ENCODE measurements at places on chromosomes 6 and 20.

- DNase-seq: no peak
These were observed 541.7 kb upstream of the BTBD3 start for GRCh38 chr20:11375966-11376365.

DNA sequence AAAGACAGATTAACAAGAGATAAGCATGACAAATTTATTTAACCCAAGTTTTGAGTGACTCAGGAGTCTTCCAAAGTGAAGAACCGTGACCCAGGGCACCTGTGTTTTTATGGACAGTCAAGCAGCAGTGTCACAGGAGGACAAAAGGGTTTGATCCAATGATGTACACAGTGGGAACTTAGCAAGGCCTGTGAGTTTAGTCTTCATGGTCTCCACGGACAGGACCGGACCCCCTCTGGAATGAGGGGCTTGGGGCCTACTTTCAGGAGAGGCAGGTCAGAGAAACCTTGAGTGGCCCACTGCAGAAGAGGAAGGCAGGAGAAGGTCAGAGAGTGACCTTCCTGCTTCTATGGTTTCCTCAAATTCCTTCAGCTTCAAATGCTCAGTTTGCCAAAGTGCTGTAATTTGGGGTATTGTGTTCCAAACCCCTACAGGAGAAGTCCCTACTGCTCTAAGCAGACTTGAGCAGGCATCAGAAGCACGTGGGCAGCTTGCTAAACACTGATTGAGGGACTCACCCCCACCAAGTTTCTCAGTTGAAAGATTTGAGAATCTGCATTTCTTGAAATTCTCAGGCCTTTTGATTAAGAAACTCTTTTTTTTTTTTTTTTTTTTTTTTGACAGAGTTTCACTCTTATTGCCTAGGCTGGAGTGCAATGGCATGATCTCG, 26.4 kb upstream of the ZMYND8 start:
- DNase-seq: no peak

DNA sequence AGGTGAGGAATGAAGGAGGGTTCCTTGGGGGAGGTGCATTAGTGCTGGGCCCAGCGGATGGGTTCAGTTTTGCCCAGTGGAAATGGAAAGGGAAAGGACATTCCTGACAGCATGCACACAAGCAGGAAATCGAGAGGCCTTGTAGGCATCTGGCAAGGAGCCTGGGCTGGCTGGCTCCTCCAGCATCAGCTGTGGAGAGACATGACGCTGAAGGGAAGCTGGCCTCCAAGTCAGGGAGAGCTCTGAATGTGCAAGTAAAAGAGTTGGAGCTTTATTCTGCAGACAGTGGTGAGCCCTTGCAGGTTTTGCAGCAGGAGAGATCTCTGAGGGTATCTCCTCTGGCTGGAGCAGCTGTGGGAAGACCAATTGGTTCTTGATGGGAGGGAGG, 154.3 kb downstream of the MRPL14 start:
- peak; percentile 68 for DNase-seq

DNA sequence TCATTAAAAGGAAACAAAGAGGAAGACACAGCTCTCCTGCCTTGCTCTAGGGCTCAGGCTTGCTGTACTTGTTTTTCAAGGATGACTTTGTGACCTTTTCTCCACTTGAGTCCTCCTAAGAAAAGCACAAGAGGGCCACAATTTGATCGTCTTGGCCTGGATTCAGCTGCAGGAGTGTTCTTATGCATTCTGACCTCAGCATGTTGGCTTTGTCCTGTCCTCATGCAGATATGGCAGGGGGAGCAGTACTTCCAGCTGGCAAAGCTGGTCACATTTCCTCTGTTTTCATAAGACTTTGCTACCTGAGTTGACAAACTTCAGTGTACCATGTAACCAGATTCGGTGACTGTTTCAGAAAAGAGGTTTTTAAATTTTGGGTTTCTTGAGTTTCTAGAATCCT, 30.8 kb downstream of the KDM1B start:
- no peak for DNase-seq

GRCh38 chr6:33458676-33459075, 4.3 kb downstream of the ZBTB9 start:
- no peak for DNase-seq

DNA sequence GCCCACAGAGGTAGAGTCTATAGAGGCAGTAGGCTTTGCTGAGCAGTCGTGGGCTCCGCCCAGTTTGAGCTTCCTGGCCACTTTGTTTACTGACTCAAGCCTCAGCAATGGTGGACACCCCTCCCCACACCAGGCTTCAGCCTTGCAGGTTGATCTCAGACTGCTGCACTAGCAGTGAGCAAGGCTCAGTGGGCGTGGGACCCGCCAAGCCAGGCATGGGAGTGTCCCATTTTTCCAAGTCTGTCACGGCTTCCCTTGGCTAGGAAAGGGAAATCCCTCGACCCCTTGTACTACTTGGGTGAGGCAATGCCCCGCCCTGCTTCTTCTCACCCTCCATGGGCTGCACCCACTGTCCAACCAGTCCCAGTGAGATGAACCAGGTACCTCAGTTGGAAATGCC, 135.3 kb upstream of the NT5E start:
- DNase-seq: no peak

DNA sequence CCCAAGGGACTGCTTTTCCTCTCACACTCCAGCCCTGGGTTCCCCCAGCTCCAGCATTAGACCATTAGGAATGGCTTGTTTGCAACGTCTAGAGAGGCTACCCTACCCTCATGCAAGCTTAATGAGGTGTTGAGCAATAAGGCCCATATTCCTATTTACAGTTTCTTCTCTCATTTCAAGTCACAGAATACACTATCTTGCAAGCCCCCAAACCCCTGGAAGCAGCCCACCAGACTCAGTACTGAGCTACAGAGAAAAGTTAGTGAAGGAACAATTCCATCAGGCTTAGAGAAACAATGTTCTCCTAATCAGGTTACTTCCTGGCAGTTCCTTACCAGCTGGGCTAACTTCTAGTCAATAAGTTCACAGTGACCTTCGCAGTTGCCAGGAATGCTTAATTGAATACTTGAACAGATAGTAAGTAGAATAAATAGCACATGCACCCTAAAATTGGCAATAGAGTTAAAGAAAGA, 606.5 kb upstream of the NOX3 start:
- DNase-seq: no peak

- DNase-seq: no peak
These were observed 103.5 kb downstream of the LAMP5 start for GRCh38 chr20:9617940-9618339.

- no peak for DNase-seq
These were observed 194.8 kb downstream of the MAFB start for GRCh38 chr20:40494248-40494647.

DNA sequence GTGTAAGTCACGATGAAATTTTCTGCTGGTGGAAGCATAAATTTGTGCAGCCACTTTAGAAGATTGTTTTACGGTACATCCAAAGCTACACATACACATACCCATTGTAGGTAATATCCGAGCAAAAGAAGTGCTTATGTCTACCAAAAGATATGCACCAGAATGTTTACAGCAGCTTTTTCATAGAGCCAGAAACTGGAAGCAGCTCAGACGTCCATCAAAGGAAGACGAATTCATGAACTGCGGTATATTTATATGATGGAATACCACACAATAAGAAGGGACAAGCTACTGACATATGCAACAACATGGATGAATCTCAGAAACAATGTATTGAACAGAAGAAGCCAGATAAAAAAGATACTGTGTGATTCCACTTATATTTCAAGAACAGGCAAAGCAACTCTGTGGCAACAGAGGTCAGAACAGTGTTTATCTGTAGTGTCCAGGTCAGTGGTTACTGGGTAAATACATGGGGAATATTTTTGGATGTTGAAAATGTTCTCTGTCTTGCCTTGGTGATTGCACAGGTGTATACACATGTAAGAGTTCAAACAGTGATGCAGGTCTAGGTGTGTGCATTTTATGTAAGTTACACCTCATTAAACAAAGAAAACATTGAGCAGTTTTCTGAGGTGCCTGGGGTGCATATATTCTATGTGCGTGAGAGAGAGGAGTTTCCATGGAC, 51.9 kb upstream of the EXOC2 start:
- DNase-seq: no peak

DNA sequence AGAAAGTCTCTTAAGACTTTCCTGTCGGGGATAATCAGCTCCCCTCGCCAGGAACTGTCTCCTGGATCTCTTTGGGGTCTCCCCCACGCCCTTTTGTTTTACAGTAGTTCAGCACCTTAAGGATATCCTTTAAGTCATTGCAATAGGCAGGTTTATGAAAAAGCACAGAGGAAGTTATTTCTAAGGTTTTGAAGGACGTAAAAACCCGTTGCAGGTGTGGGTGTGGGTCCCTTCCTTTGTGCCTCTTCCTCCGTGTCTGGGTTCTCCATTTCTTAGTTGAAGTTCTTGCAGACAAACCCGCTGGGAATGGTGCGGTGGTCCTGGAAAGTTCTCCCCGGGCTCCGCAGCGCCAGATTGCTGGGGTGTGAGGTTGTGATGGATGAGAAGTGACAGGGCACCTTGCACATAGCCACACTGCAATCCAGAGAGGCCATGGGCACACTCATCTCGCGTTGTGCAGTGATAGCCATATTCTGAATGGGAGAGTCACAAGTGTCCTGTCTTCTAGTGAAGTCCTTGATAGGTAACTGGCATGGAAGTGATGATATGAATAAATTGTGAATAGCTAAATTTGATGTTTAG, 65.2 kb downstream of the GTF2H5 start:
- DNase-seq: no peak

- no peak for DNase-seq
These were observed 859.8 kb downstream of the MAFB start for GRCh38 chr20:39829256-39829655.

Data from suprapubic skin (tissue), 4 donors.